ENCODE measurements at places on chromosomes 1 and 21.
A peak's percentile ranks its signal among the peaks of the same experiment; 100 is the strongest.

DNA sequence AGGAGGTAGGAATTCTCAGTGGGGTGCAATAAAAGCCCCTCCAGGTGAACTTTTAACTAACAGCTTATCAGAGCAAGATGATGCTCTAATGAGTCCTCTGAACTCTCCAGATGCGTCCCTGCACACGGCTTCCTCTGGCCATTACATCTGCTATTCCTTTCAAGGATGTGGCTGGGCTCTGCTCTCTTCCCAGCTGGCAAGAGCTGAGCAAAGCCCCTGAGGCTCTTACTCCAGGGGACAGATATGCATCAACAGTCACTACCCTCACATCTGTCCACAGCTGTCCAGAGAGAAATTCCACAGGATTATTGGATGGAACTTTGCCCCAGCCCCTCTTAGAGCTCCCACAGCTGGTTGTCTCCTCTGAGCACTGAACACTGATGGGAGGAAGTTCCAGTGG lies 267.8 kb downstream of the C1orf94 start:
- DNase-seq = peak; percentile 52

GRCh38 chr1:1275836-1276235 lies 2.2 kb upstream of the UBE2J2 start:
- no peak for DNase-seq

- no peak for DNase-seq
Observed at GRCh38 chr1:200291106-200291505, 118.7 kb downstream of the ZNF281 start.

DNA sequence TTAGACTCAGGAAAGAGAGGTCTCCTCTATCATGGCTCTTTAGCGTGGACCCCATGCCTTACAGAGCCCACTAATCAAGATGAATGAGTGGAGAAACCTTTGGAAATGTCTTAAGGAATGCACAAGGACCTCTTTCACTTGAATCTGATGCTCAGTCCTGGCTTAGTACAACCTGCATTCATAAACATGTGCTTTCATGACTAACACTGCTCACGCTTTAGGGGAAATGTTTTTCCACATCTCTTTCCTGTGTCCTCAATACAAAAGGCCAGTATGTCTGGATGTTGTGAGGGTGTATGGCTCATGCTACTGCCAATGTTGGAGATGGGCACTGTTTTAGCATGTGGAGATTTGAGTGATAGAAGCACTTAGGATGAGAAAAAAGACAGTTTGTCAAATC lies 14.2 kb upstream of the GNG12 start:
- no peak for DNase-seq

Measured in eye (tissue), 1 donor.